ENCODE measurements at places on chromosomes 12 and 14.

DNA sequence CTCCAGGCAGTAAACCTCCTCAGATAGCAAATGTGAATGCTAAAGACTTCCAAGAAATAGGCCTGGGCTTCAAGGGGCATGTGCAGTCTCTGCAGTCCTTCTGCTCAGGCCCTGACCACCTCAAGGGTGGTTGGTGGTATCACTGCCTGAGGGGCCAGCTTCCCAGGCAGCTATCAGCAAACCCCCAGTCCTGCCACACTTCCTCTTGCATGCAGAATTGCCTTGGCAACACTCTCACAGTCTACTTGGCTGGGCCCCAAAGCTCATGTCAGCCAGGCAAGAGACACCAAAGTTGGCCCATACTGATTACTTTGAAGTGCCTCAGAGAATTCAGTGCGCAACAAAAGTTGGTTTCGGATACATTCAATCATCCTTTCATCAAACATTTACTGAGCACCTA is 3.5 kb upstream of the ASB8 start:
- no peak for DNase-seq

GRCh38 chr12:6635856-6636531 is at the start of gene LPAR5:
Gene LPAR5, minus strand, starts transcription at chr12:6635959. Its CDS starts 14,711 bp downstream, at chr12:6621248.
- DNase-seq: no peak

GRCh38 chr12:104003596-104003995 is 37.9 kb downstream of the TDG start:
- no peak for DNase-seq

- DNase-seq: no peak
Observed at GRCh38 chr14:74275241-74275841, 27.4 kb downstream of the ABCD4 start.

DNA sequence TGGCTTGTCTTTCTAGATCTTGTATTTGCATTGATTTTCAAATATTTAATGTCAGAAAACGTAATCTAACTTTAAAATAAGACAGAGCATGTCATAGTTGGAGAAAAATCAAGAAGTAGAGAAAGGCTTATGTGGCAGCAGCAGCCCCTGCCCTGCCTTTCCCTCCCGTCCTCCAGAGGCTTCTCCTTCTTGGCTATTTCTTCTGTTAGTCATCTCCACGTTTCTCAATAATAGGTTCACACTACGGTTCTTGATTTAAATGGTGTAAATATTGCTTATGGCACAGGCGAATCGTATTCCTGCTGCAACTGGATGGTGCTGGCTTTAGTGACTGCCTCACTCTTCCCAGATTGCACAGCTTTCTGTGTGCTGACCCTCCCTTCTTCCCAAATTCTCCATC is 42.8 kb downstream of the SLC8B1 start:
- no peak for DNase-seq

GRCh38 chr12:91138337-91138920 is 27.1 kb upstream of the LUM start:
- no peak for DNase-seq

DNA sequence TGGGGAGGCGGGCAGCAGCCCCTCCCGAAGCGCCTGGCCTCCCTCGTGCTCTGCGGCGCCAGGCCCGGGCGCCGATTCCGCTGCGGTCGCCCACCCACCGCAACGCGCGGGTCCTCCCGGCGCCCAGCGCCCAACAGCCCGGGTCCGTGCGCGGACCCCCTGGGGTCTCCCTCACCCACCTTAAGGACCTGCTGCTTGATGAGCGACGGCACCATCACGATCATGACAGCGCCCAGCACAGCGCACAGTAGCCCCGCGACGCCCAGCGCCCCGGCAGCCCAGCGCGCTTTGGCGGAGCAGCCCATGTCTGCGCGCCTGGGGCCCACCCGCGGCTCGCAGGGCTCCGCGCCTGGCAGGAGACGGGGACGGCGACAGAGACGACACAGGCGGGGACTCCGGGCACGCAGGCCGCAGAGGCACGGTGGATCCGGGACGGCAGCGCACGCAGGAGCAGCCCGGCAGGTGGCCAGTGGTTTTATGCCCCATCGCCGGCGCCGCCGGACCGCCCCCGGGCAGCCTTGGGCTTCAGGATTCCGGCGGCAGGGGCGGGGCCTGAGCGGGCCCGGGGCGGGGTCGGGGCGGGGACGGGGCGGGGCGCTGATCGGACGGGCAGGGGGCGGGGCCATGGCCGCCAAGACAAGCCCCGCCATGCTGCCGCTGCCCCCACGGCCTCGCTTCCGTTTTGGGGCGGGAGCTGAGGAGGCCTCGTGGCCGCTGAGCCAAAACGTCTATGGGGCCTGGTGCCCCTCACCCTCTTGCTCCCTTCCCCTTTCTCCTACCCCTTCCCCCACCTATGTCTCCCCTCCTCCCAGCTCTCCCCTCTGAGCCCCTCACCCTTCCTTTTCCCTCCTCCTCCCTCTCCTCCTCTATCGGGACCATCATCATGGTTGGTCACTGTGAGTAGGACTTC is at the start of gene SCARB1:
SCARB1 (minus strand) TSS at position 449 of the 910 bp plus-strand sequence; CDS start at position 305, 144 bp downstream.
- DNase-seq: peak; percentile 78

- DNase-seq: no peak
Observed at GRCh38 chr14:102079700-102079979, 7.2 kb downstream of the HSP90AA1 start.

- no peak for DNase-seq
Observed at GRCh38 chr14:30884901-30885300, 10.5 kb downstream of the COCH start.

GRCh38 chr14:71240866-71241520 is 333.7 kb downstream of the PCNX1 start:
- no peak for DNase-seq

- DNase-seq: no peak
Observed at GRCh38 chr12:43213608-43214007, 338.4 kb downstream of the ADAMTS20 start.

DNA sequence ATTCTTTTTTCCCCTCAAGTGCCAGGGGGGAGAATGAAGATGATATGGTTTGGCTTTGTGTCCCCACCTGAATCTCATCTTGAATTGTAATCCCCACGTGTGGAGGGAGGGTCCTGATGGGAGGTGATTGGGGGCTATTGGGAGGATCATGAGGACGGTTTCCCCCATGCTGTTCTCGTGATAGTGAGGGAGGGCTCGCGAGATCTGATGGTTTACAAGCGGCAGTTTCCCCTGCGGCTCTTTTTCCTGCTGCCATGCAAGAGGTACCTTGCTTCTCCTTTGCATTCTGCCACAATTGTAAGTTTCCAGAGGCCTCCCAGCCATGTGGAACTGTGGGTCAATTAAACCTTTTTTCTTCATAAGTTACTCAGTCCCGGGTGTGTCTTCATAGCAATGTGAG is 173.7 kb downstream of the CAND1 start:
- no peak for DNase-seq

DNA sequence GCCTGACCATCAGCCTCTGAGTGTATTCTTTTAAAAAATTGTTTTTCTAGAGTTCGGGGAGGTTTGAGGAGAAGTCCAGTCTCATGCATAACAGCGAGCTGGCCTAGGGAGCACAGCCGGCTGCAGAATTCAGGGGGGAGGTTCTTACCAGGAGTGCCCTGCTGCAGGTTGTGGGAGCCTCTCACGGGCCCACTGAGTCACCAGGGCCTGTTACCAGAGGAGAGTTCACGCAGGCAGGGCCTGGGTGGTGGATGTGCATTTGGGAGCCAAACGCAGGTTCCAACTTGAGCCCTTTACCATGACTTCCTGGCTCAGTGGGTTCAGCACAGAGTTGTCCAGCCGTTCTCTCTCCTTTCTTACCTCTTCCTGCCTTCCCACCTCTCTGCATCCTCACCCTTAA is 14.4 kb downstream of the CD9 start:
- DNase-seq: no peak

GRCh38 chr14:100409651-100410050 is 86.5 kb downstream of the SLC25A47 start:
- no peak for DNase-seq

- no peak for DNase-seq
Observed at GRCh38 chr12:53044052-53044581, 5.7 kb upstream of the TNS2 start.

GRCh38 chr12:6211421-6211869 is 11.2 kb downstream of the CD9 start:
- no peak for DNase-seq

- DNase-seq: no peak
Observed at GRCh38 chr14:104776481-104776880, 19.1 kb downstream of the AKT1 start.

GRCh38 chr12:57844709-57845477 is 1.6 kb downstream of the CTDSP2 start:
- no peak for DNase-seq

DNA sequence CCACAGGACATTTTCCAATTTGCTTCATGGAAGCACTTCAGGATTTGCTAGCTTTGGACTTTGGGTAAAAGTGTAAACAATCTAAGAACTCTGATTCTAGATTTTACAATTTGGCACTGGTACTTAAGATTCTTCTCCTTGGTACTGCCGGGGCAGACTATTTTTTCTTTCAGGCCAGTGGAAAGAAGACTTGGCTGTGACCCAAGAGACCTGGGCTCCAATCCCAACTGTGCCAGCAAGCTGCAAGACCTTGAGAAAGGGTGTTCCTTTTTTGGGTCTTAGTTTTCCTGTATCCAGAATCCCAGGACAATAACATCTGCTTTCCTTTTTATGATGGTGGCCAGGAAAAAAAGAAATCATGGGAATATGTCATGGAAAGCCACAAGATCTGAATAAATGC is 148.1 kb upstream of the CRY1 start:
- DNase-seq: no peak

DNA sequence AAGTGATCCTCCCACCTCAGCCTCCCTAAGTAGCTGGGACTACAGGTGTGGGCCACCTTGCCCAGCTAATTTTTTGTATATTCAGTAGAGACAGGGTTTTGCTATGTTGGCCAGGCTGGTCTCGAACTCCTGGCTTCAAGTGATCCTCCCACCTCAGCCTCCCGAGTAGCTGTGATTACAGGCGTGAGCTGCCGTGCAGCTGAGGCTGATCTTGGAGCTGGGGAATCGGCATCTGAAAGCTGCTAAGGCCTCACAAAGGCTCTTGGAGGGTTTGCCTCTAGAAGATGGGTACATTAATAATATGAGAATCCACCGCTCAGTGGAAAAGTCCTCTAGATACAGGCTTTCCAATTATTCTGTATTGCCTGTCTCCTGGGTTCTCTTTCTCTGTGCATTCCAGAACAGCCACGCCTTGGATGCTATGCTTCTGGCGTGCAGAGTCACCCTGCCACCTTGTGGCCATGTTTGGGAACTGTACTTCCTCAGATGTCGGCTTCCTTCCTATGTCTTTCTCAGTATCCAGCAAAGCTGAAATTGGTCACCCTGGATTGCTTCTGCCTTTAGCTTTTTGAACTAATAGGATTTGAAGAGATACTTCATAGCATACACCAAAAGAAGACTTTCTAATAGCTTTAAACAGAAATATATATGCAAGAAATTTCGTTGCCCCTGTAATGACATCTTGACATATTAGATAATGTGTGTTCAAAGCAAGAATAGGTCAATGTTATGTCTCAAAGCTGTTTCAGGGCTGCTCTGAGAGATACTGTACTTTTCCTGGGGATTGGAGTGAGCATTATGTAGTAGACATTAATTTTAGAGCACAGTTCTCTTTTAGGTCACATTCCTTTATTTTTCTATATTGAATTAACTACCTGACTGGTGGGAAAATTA is 75.4 kb downstream of the SNAPC1 start:
- peak; percentile 45 for DNase-seq

DNA sequence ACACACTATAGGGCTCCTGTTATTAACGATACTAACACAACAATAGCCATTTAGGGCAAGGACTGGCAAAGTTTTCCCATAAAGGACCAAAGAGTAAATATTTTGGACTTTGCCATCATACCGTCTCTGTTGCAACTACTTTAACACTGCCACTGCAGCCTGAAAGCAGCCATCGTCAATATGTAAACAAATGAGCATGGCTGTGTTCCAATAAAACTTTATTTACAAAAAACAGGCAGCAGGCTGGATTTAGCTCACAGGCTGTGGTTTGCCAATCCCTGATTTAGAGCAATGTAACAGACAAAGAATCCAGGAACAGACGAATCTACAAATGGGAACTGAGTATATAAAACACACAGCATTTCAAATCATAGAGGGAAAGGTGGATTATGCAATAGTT is 84.1 kb downstream of the FRMD6 start:
- no peak for DNase-seq

DNA sequence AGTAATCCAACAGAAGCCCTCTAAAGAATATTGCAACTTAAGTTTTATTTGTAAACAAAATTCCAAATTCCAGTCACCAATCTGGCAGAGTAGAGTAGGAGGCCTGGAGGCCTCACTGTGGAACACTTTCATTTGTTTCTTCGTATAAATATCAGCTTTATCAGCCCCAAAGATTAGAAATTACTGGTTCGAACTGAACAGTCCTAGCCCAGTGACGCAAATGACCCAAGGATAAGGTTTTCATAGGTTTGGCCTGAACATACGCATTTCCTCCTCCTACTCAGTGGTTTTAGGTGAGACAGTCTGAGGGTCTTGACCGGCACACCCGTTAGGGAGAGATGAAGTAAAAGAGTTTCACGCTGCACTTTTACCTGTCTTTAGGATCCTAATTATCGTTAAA is 1.7 kb downstream of the CDC42BPB start:
- no peak for DNase-seq

GRCh38 chr14:51337520-51337919 is 97.5 kb downstream of the TMX1 start:
- DNase-seq: no peak

DNA sequence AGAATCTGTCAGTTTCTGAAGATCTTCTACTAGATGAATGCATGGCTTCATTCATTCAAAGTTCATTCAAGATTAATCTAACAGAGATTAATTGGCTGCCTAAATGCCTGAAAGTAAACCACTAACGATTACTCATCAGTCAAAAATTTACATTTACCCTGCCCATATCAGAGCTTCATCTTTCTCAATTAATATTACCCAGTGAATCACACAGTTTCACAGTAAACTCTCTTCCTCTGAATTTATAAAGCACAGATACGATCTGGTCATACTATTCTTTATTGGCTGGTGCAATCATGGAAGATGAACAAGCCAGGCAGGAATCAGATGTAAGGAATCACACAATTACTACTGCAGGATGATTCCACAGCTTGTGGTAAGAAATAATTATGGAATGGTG is 377.7 kb downstream of the SLC16A7 start:
- DNase-seq: no peak

DNA sequence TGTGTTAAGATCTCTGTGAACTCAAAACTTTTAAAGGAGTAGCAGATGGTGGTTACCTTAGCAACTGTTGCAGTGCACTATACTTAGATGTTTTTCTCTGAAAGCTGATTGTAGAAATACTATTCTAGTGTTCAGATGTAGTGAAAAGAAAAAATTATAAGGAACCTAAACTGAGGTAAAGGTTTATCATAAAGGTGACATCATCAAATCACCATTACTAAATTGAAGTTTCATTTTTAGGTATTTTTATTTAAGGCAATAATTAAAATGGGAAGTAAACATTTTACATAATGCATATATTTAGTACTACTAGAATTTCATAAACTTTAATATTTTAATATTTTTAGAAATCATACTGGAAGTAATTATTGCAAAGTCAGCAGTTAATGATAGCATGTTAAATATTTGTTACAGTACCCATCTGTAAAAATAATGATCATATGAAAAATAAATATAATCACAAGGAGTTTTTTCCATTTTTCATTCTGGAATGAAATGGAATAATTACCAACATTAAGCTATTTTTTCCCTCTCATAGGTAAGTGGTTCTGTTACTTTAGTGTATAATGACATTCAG is 141.1 kb upstream of the NAV3 start:
- no peak for DNase-seq
